AML-193 (cell line): ENCODE measurements at places on chromosomes 4 and X.

GRCh38 chr4:185358959-185359358 is 36.8 kb downstream of the LRP2BP start:
- no peak for DNase-seq

DNA sequence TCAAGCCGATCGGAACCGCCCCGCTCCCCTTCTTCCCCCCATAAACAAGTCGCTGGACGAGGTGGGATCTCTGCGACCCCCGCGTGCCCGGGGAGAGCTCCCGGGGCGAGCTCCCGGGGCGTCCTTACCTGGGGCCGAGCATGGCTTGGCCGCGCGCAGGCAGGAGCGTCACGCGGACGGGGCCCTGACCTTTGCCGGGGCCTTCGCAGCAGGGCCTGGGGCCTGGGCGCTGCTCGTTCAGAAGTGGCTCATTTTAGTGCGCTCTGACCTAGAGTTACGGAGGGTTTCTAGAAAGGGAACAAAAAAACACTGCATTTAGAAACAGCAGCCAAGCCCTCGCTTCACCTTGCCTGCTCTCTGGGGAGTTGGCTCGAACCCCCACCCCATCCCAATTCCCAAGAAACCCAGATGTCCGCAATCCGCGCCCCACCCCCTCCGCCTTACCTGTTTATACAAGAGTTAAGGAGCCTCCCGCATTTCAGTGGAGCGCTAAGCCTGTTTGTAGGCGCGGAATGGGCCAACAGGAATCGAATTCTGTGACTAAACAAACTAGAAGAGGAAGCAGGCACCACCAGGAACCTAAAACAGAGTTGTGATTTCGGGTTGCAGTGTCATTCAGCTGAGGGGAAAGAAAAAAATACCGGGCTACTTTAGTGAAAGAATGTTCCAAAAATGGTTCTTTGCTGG is 814 bp upstream of the RBM47 start:
- DNase-seq = no peak

- no peak for DNase-seq
Measured at GRCh38 chr4:31106419-31106818, 386.2 kb downstream of the PCDH7 start.

DNA sequence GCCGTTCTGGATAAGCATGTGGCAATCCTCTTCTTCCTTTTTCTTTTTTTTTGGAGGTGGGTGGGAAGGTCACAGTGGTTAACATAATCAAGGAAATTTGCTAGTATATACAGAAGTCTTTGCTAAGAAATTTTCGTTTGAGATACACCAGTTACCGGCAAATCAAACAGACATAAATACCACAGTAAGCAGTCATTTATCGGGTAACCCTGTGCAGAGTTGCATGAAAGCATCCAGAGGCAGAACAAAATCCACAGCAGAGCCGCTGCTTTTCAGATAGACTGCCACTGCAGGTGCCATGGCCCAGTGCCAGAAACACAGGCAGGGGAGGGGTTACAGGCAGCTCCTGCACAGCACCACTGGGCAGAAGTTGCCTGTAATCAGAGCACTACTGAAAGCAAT is 179.1 kb upstream of the MAB21L2 start:
- no peak for DNase-seq

- no peak for DNase-seq
Measured at GRCh38 chr4:115883231-115883630, 769.8 kb upstream of the NDST4 start.

DNA sequence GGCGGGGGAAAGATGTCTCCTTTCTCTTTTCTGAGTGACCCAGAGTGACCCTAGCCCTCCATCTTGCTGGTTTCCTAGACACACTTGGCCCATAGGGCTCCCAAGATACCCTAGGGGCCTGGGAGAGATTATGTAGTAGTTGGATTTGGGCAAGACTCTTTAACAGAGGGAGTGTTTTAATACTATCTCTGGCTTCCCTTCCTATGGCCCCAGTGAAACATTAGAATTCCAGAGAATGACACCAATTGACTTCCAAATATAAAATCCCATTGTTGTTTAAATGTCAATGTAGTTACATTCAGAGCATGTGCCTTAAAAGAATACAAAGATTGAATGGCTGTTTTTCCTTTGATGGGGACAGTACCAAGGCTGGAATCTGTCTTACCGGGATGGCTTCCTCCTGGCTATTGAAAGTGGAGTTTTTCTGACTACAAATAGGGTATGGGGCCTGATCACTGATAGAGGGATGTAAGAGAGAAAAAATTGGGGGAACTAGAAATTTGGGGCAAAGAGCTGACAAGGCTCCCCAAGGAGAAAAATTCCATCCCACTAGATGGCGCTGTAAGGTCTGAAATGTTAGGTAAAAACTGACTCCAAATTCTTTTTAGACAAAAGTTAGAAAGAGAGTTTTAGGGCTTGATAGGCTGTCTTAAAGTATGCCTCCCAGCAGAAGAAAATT is 10.7 kb downstream of the TENT5D start:
- DNase-seq = peak; percentile 0
